Glutamatergic neuron (in vitro differentiated cells): ENCODE measurements at places on chromosomes 6 and 20. TPM values are rescaled to one million over a fixed set of nuclear protein-coding genes. Genes with fewer than 3 reads are reported as not detected.

Gene RIPOR3
- total RNA-seq = not detected

Gene SOX18
- 0.66 TPM for total RNA-seq

Gene HLA-DOA
- 0.69 TPM for total RNA-seq

Gene AFG1L
- 9.4 TPM for total RNA-seq

Gene RGS19
- total RNA-seq = 4.4 TPM

Gene ANGPT4
- 0.22 TPM for total RNA-seq
